NCI-H526 treated with DMSO at 0.1 percent for 48 hours (cell line): ENCODE measurements at places on chromosomes 1 and 21.

DNA sequence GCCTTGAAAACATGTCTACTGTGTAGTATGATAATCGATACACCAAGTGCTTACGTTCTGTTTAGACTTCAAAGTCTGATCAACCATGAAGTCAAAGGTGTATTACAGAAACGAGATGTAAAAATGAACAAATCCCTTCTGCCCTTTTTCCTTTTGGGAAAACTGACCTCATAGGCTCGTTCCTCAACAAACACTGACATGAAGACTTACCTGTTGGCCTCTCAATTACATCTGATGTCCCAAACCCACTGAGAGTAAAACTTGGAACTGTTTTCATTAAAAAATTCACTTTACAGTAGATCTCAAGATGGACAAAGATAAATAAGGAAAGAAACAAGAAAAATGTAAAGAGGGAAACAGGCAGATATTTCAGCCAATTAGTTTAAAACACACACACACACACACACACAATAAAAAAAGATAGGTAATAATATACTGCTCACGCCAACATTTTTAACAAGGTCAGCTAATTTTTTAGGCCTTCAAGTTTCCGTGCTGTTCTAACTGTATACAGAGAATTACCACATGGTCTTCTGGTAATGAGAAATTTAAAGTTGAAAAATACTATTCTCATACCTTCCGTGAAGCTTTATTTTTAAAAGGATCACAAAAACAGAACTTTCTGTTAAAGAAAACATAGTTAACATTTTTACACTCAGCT lies 2.1 kb downstream of the HMGN1 start:
- no peak for DNase-seq

GRCh38 chr21:17660862-17661261 lies 48.2 kb upstream of the BTG3 start:
- no peak for DNase-seq

DNA sequence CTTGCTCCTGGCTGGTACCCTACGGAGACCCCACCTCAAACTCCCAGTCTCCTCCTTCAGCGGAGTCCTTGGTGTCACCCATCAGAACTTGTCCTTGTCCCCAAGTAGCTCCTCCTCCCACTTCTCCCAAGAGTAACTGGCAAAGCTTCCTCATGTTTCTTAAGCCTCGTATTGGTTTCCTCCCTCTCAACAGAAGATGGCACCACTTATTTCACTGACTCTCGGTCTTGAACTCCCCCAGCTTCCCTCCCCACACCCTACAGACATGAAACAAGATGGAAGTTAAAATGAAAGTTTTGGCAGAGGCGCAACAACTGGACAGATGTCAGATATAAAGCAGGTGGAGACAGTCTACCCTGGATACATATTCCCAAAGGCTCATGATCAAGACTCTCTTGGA lies 13.4 kb downstream of the RAB7B start:
- no peak for DNase-seq

GRCh38 chr1:151001602-151002001 lies 5.1 kb downstream of the MINDY1 start:
- DNase-seq = no peak

- no peak for DNase-seq
Observed at GRCh38 chr1:206002160-206002559, 1.0 kb downstream of the RAB7B start.

GRCh38 chr1:53315456-53316423 lies 12.1 kb downstream of the LRP8 start:
- peak; percentile 62 for DNase-seq

- DNase-seq = no peak
Observed at GRCh38 chr21:39601187-39601928, 11.4 kb upstream of the B3GALT5 start.

- DNase-seq = no peak
Observed at GRCh38 chr1:231072502-231073094, 32.5 kb upstream of the FAM89A start.

- no peak for DNase-seq
Observed at GRCh38 chr1:108892356-108893140, 15.8 kb downstream of the GPSM2 start.

DNA sequence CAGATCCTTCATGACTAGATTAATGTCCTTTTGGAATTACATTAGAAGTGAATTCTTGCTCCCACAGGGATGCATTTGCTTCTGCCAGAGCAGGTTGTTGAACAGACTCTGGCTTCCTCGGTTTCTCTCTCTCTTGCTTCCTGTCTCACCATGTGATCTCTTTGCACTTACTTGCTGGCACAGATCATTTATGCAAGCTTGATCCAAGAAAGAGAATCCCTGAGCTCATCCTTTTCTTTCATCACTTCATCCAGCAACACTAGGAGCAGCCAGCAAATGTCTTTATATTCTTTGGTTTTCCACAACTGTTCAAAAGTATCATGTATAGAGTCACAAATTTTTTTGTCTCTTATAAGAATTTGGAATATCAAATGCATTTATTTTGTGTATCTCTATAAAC lies 313.5 kb downstream of the ZNF326 start:
- DNase-seq = no peak

- DNase-seq = peak; percentile 61
Observed at GRCh38 chr1:228781161-228781808, 46.0 kb downstream of the RHOU start.

GRCh38 chr1:180789460-180789859 lies 123.2 kb upstream of the KIAA1614 start:
- DNase-seq = no peak

DNA sequence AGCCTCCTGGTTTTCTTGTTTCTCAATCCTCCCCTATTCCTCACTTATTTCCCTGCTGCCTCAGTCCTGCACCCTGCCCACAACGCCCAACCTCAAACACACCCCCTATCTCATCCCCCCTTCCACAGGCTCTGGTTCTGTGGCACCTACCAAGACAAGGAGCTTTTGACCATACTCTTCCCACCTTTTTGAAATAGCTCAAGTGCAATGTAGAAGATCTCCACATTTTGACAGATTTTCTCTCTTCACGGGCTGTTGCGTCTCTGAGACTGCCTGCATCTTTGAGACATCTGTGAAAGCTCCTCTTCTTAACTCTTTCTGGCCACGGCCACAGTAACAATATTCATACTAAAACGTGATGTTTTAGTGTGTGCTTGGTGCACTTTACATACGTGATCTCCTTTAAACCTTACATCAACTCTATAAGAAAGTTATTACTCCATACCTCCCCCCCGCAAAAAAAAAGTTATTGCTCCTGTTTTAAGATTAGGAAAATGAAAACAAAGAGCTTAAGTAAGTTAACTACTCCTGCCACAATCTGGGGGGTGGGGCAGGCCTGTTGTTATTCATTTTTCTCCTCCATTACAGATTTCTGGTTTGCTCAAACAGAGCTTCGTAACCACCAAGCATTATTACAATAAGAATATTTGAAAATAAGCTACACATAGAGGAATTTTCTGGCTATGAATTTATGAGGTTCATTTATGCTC lies 1.8 kb upstream of the SERBP1 start:
- no peak for DNase-seq

GRCh38 chr1:201945863-201946223 lies 505 bp downstream of the LMOD1 start:
- no peak for DNase-seq

DNA sequence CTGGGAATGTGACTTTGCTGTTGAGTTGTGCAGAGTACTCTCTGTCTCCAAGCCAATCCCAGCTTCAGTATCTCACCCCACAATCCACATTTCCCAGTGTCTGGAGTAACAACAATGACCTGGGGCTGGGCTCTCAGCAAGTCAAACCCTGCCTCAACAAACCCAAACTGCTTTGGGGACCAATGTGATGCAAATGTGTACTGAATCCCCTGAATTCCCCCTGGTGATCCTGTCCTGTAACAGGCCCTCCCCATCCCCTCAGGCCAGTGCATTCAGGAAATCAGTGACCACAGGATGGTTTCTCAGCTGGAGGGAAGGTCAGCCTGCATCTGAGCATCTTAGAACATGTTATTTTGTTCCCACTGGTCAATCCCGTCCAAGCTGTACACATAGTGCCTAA lies 36.7 kb upstream of the HAO2 start:
- DNase-seq = no peak

DNA sequence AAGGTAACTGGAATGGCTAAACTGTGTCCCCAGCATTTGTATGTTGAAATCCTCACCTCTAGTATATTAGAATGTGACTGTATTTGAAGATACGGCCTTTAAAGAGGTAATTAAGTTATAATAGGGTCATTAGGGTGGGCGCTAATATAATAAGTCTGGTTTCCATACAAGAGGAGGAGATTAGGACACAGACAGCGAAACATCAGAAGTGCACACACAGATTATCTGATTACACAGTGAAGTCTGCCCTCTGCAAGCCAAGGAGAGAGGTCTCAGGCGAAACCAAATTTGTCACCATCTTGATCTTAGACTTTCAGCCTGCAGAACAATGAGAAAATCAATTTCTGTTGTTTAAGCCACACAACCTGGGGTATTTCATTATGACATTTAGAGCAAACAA lies 2233.1 kb downstream of the MRPL39 start:
- no peak for DNase-seq

DNA sequence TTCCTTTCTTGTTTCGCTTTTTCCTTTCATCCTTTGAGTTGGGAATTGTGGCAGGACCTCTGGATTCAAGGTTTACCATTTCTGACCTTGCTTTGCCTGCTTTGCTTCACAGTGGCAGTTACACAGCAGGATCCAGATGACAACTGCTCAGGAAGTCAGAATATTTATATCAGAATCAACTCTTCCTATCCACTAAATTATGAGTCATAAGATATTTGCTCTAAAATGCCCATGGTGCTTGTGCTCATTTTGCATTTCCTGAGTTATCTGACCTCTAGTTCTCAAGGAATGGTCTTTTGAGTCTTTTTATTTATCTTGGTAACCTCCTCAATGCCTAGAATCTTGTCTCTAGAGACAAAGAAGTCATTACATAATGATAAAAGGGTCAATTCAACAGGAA lies 290.8 kb downstream of the LRRC7 start:
- no peak for DNase-seq

DNA sequence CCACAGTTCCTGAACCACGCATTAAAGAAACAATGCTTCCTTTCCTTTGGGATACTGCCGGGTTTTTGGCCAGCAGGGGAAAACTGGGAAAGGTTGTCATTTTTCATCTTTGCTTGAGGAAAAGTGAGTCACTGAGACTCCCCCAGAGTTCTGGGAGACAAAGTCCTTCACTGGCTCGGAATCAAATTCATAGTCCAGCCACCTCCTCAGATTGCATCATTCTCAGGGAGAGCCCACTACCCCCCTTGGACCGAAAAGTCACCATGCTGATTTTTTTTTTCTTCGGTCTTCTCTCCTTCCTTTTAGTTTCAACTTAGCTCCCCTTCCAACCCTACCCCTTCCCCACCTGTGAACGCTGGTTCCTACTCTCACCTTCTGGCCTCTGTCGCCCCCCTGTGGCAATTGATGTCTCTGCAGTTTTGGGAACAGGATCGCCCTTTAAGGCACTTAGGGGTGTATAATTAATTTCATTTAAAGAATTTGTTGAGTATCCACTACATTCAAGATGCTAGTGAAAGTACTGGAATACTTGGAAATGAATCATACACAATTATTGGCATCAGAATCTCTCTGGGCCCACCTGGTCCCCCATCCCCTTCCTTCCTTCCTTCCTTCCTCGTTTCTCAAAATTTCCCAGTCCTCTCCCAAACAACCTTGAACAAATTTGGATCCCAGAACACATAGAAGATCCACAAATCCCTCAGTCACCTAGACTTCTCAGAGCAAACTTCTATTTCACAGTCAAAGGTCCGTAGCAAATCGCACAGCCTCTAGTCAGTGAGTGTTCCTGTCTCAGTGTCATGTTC lies 6.9 kb downstream of the ACKR1 start:
- peak; percentile 63 for DNase-seq

DNA sequence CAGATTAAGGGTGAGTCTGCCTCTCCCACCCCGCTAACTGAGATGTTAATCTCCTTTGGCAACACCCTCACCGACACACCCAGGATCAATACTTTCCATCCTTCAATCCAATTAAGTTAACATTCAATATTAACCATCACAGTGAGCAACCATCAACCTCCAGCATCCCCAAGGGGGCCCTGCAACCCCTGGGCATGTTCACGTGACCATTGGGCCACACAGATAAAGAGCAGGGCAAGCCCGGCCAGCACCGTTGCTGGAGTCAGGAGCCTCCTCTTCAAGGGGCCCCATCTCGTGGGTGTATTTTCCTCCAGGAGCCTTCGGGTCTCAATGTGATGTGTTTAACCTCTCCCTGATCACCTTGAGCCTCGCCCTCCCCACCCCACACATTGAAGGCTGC lies 8.0 kb upstream of the GPR157 start:
- no peak for DNase-seq

DNA sequence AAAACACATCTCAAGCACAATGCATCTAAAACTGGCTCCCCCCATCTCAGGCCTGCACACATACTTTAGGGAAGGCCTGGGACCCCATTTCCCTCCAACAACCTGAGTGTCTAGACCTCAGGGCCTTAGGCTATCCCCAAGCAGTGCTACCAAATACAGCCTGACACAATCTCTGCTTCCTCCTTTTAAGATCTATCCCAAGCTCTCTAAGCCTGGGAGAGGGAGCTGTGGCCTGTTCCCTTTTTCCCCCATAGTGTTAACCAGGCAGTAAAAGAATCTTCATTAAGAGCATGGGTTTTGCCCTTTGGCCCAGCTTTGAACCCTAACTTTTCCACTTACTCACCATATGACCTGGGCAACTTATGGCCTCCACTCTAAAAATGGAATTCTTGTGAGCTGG lies 10.8 kb upstream of the COL8A2 start:
- no peak for DNase-seq

DNA sequence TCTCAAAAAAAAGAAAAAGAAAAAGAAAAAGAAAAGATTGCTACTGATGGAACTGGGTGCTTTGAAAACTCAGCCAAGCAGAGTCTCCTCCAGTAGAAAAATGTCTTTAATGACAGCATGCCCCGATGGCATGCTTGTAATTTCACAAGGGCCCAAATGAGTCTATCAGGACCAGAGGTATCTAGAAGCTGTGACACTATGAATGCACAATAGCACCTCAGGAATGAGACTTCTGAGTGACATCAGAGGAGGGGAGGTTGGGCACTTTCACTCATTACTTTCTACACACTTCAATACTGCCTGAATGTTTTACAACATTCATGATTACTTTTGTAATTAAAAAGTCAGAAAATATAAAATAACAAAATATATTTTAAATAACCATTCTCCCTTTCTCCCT lies 15.1 kb upstream of the CD58 start:
- DNase-seq = no peak

DNA sequence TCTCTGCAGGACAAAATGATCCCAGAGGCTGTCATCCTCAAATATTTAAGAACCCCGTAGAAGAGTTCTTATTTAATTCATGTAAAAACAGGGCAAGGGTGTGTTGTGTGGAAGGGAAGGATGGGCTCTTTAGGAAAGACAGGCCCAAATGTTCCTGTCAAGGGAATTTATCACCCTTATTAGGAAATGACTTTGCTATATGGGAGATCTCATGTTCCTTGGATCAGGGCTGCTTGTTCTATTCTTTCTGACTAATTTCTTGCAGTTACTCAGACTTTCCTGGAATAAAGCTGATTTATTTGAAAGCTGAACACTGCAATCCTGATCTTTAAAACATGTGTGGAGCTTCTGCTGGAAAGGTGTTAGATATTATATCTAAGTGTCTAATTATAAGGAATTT lies 72.8 kb downstream of the SELENOF start:
- no peak for DNase-seq

GRCh38 chr1:22711071-22711470 lies 432 bp downstream of the EPHB2 start:
- no peak for DNase-seq
